ENCODE measurements at places on chromosomes 3 and 15.

- no peak for DNase-seq
These were observed 19.4 kb upstream of the SEMA5B start for GRCh38 chr3:123047062-123047319.

DNA sequence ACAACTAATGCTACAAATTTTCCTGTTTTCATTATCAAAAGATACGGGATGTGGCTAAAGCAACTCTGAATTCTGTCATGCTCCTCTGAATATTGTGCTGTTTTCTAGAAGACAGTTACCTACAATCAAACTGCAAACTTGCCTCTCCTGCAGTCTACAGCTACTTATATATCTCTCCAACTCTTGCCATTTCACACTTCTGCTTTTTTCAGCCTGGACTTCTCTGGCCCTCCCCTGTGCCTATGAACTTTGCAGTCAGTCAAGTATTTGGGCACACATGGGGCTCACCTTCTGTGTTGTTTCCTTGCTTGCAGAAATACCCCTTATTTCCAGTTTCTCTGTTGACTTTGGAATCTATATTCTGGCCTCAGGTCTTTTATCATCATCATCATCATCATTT is 575.6 kb downstream of the GRM7 start:
- DNase-seq: no peak

DNA sequence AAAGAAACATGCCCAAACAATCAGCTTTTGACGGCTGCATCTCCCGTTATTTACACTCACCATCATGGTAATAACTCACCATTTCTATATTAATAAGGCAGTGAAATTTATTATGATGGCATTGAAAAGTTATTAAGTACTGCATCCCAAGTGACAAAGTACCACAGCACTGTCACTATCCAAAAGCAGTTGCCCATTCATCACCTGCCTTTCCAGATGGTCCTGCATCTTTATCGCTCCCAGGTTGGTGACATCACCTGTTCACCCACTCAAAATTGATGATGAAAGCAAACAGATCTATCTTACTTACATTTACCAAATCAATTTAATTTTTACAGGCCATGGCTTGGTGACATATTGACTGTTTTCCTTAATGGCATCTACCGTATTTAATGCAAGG is 299.0 kb downstream of the MECOM start:
- no peak for DNase-seq

DNA sequence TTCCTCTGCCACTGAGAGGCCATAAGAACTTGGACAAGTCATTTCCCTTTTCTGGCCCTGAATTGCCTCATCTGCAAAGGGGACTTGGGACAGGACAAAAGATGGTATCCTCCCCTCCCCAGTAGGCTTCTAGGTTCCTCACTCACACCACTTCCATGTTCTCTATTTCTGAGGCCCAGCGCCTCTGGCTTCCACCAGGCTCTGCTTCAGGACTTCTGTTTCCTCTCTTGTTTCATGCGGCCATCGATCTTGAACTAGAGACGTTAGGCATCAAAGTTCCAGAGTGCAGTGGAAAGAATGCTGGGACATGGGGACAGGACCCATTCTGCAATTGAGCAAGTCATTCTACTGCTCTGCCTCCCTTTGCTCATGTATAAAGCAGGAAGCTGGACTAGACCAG is 1.7 kb downstream of the TM4SF4 start:
- DNase-seq: no peak

DNA sequence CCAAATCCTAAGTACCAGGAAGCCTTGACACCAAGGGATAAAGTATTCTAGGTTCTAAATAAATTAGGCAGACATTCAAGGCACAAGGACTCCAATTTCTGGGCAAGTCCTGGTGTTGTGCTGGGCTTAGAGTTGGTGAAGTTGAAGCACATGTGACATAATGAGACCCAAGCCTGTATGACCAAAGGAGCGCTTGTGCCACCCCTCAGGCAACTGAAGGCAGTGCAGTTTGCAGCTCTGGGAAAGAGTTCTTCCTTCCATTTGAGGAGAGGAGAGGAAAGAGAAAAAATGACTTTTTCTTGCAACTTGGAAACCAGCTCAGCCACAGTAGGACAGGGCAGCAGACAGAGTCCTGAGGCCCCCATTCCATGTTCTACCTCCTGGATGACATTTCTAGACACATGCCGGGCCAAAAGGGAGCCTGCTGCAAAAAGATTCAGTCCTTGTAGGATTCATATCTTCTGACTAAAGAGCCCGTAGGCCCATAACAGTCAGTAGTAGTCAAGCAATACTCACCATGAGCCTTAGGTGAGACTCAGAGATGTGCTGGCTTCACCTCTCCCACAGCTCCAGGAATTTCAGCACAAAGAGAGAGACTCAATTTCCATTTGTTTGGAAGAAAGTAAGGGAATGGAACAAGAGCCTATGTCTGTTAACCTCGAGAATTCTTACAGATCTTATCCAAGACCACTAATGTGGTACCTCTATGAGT is 588.8 kb upstream of the BCHE start:
- no peak for DNase-seq
